Osteoblast (primary cell): ENCODE measurements at places on chromosomes 7 and 10.

DNA sequence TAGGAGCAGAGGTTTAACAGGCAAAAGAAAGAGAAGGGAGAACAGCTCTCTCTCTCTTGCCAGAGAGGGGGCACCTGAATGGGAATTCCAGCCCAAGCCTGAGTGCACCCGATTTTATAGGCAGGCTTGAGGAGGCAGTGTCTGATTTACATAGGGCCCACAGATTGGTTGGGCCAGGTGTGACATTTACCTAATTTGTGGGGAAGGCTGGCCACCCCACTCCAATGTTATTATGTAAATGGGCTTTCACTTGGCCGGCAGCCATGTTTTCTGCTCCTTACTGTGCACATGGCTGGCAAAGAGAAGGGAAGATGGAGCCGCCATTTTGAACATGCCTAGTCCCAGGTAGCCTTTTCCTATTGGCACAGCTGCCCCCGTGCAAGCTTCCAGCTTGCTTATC lies 735.5 kb upstream of the AUTS2 start:
- DNase-seq, result no peak

- no peak for DNase-seq
Measured at GRCh38 chr10:92846344-92846743, 2.0 kb upstream of the EXOC6 start.

GRCh38 chr10:101120884-101121653 lies 10.0 kb upstream of the TLX1 start:
- DNase-seq, result peak; percentile 65

DNA sequence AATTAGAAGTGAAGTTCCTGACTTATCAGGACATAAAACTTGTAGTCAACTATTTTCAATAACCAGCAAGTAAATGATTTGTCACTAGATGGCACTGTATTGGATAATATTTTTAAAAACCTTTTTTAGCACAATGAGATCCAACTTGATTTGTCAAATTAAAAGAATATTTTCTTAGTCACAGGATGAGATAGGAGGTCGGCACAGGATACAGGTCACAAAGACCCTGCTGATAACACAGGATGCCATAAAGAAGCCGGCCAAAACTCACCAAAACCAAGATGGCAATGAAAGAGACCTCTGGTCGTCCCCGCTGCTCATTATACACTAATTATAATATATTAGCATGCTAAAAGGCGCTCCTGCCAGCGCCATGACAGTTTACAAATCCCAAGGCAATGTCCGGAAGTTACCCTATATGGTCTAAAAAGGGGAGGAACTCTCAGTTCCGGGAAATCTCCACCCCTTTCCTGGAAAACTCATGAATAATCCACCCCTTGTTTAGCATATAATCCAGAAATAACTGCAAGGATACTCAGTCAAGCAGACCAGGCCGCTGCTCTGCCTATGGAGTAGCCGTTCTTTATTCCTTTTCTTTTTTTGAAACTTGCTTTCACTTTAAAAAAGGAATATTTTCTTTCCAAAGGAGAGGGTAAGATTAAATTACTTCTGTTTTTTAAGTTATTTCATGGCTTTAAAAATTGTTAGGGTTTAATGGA lies 255.7 kb upstream of the MKLN1 start:
- no peak for DNase-seq

GRCh38 chr7:120997882-120998474 lies 9.5 kb downstream of the CPED1 start:
- no peak for DNase-seq

DNA sequence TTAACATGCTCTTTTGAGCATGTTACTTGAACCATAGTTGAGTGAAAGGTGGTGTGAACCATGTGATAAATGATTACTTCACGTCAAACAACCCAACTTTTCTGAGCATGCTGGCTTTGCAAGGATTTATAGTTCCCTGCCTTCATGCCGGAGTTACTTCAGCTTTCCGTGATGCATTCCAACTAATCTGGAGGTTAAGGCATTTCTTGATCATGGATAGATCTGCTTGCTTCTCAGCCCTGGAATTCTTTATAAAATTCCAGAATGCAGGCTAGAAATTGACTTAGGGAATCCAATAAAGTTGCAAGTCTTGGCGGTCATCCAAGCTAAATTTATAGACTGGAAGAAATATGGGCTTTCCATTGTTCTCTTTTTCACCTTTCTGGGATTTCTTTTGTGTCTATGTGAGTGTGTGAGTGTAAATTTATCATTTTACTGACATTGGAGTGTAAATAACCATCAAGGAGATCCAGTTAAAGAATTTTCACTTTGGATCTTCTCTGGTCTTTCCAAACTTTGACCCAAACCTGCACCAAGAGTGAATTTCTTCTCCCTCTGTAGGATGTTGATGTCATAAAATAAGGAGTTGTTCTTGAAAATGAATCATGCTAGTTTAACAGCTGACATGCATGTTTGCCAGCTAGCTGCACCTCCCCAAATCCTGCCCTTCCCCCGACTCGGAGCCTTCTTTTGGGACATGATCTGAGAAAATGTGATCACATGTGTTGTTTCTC lies 289.0 kb downstream of the TWIST1 start:
- no peak for DNase-seq

GRCh38 chr10:42630537-42631134 lies 7.7 kb downstream of the ZNF33B start:
- no peak for DNase-seq

DNA sequence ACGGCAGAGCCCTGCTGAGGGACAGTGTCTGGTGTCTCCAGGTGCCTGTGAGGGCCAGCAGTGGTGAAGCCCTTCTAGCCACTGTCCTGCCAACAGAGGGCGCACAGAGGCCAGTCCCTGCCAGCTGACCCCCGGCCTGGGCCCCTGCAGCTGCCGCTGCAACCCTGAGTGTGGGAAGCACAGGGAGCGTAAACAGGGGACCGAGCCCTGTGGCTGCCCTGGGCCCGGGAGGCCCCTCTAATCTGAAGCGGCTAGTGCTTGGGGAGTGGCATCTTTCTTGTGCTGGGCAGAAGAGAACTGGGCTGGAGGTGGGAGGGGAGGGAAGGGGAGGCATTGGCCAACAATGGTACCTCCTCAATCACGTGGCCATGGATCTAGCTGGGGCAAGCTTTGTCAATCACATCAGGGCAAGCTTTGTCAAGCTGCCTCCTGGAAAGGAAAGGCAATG lies 34.6 kb downstream of the TRIM8 start:
- DNase-seq, result peak; percentile 81

- peak; percentile 72 for DNase-seq
Measured at GRCh38 chr7:13042605-13043236, 355.3 kb downstream of the ARL4A start.

DNA sequence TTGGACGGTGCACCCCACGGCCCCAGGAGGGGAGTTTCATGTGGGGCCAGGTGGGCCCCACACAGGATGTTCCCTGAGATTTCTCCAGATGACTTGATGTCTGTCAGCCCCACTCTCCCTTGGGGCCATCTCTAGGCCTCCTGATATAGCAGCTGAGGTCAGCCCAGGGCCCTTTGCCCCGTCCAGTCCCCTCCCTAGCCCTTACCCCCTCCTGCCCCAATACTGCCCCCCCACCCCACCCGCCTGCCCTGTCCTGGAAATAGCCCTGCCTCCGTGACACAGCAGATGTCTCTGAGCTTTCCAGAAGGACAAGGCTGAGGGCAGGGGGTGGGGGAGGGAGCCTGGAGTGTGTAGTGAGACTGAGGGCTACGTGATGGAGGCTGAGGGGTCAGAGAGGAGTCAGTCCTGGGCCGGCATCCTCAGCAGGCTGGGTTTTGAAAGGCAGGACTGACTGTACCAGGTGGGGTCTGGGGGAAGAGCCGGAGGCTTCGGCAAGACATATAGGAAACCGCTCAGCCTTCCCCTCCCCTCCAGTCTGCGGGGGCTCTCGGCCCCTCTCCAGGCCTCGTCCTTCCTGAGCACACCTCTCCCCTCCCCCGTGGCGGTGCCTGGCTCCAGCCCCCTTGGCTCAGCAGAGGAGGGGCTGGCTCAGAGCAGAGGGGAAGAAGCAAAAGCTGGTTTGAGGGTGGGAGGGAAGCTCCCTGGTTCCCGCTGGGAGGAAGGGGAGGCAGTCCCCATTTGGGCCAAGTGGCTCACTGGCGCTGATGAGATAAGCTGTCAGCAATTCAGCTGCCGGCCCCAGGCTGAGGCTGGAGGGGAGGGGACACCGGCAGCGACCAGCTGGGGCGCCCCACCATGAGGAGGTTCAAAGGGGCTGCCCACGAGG lies 2.0 kb downstream of the FLNC start:
- DNase-seq, result peak; percentile 89

DNA sequence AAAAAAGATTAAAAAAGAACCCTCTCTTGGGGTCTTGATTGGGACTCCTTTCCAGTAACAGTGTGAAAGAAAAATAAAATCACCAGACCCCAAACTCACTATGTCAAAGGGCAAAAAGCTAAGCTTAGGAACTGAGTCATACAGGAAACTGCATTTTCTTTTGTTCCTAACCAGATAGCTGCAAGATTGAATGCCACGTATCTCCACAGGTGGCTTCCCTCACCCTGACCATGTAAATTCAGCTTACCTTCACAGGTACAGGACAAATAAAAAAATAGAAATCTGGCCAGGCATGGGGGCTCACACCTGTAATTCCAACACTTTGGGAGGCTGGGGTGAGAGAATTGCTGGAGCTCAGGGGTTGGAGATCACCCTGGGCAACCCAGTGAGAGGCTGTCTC lies 32.5 kb upstream of the EIF4H start:
- no peak for DNase-seq

- peak; percentile 91 for DNase-seq
Measured at GRCh38 chr10:116826803-116827202, 22.5 kb upstream of the ENO4 start.

DNA sequence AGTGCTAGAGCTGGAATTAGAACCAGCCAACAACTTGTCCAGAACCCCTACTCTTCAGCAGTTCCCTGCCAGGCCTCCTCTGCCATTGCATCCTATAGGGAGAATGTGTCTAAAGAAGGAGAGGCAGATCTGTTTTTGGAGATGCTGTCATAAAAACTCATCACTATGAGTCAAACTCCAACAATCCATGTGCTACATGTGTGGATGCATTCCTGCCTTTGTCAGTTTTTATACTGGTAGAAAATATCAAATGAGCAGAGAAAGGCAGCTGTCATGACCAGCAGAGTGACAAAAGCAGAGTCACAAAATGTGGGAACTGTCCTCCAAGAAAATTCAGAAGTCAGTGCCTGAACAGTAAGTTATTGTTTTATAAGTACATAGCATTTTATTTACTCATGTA lies 93.0 kb downstream of the ABLIM1 start:
- DNase-seq, result peak; percentile 73

GRCh38 chr10:31187607-31188210 lies 131.3 kb upstream of the ZEB1 start:
- DNase-seq, result peak; percentile 9

- DNase-seq, result no peak
Measured at GRCh38 chr7:40874756-40875155, 740.0 kb downstream of the SUGCT start.

DNA sequence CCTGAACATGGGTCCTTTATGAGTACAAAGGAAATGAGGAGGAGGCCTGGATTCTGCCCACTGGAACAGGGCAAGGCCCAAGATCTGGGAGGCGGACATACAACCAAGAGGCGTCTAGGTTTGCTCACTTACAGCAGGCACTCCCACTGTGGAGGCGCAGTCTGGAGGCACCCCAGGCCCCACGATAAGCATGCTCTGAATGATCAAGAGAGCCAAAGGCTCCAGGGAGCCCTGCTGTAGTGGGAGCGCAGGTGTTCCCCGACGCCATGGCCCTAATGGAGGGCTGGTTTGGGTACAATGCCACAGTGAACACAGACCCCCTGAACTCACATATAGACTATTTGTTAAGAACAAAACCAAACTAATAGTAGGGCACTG lies 88.1 kb downstream of the FAM53B start:
- DNase-seq, result no peak

DNA sequence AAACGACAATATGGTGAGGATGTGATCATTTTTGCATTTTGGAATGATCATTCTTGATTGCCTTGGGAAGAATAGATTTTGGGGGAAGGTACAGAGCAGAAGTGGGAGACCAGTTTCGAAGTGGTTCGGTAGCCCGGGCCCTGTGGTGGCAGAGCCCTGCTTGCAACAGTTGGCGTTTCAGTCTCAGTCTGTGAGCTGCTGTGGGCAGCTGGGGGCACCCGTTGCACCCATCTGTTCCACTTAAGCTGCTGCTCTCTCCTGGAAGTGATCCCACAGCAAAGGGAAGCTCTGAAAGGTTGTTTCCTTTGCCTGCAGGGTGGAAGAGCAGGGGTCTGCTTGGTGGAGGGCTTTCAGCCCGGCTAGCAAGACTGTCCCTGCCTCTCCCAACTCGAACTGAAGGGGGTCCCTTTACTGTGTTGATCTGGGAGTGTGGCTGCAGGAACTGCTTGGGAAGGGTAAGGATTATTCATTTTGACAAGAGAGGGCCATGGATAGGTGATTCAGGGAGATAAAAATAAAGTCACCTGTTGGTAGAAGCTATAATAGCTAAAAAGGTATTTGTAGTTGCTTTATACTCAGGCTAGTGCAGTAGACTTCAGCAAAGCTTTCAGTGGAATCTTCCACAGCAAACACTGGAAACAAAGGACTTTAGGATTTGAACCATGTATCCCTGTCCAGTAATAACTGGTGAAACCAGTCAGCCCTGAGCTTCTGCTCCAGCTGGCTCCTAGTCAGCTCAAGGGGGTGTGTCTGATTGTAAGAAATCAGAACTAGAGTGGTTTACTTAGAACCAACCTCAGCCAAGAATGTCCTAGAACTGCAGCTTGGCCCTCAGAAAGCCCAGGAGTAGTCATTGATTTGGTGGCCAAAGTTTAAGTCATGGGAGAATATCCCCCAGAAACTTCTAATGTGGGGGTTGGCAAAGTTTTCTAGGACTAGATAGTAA lies 53.1 kb upstream of the PDCD4 start:
- DNase-seq, result no peak

DNA sequence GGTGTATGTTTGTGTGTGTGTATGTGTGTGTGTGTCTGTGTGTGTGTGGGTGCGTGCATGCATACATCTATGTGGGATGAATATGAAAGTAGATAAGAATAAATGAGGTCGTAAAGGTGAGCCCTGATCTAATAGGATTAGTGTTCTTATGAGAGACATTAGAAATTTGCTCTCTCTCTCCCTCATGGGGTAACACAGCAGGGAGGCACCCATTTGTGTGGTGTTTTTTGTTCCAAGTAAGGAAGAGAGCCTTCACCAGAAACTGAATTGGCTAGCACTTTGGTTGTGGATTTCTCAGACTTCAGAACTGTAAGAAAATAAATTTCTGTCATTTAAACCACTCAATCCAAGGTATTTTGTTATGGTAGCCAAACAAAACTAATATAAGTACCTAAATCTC lies 353.7 kb upstream of the CHRM2 start:
- no peak for DNase-seq

GRCh38 chr10:101494650-101495049 lies 93.4 kb downstream of the POLL start:
- DNase-seq, result no peak

GRCh38 chr10:122280156-122280555 lies 9.1 kb downstream of the BTBD16 start:
- no peak for DNase-seq

GRCh38 chr7:8277394-8277982 lies 15.5 kb upstream of the ICA1 start:
- DNase-seq, result no peak

- DNase-seq, result no peak
Measured at GRCh38 chr10:95168694-95169093, 25.3 kb upstream of the ACSM6 start.
